ENCODE measurements at places on chromosomes 2 and 18.

- no peak for DNase-seq
Measured at GRCh38 chr2:235716875-235717496, 223.1 kb downstream of the AGAP1 start.

DNA sequence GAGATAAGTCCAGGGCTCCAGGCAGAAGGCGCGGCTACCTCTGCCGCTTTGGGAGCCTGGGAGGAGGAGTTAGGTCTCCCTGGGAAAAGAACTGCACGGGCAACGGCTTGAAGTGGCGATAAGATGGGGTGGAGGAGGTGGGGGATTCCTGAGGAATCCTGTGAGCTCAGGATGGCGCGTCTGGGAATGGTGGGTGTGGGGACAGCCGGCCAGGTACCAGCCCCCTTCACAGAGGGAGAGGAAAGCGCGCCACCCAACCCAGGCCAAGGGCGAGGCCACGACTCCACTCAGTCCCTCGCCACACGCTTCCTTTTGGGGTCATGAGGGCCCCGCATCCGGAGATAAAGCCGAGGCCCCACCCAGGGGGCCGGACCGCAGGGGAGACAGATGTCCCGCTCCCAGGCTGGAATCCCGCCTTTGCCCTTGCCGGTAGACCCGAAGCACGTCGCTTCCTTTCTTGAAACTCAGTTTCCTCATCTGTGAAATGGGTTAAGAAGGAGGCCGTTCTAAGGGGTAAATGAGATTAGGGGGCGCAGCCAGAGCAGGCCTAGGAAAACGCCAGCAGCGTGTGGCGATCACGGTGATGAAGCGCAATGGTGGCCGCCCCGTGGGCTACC lies 1.7 kb upstream of the CTDSP1 start:
- DNase-seq = peak; percentile 67

DNA sequence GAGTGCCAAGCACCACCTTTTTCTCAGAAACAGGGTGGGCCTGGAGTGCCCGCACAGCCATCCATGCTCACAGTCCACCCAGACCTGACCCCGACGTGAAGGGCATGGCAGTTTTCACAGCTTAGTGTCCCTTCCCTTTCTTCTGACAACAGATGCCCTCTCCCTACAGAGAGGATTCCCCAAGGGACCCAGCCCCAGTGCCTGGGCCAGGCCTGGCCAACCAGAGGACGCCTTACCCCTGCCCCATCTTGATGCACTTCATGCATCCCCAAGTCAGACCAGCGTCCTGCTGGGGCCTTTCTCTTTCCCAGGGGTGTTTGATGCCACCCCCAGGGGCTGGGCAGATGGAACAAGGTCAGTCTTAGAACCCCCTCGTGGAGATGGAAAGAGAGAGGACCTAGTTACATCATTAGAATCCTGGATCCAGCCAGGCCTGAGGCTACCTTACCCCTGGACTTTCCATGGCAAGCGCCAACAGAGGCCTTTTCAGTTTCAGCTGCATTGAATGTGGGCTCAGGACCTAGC lies 3.8 kb downstream of the ANKMY1 start:
- DNase-seq = no peak

DNA sequence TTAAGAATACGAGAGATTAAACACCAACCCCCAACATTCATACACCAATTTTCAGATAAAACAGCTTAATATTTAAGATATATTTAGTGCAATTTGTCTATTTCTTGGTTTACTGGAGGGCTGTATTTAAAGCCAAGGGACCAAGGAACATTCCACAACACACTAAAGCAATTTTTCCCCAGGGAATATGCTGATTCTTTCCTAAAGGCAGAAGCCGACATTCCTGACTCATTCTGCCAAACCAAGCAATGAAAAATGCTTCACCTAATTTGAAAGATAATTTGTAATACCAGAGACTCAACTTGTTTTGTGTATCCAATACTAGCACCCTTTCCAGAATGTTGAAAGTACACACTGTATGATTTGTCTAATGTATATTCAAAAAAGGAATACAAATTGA lies 1267.6 kb upstream of the PIK3C3 start:
- no peak for DNase-seq

DNA sequence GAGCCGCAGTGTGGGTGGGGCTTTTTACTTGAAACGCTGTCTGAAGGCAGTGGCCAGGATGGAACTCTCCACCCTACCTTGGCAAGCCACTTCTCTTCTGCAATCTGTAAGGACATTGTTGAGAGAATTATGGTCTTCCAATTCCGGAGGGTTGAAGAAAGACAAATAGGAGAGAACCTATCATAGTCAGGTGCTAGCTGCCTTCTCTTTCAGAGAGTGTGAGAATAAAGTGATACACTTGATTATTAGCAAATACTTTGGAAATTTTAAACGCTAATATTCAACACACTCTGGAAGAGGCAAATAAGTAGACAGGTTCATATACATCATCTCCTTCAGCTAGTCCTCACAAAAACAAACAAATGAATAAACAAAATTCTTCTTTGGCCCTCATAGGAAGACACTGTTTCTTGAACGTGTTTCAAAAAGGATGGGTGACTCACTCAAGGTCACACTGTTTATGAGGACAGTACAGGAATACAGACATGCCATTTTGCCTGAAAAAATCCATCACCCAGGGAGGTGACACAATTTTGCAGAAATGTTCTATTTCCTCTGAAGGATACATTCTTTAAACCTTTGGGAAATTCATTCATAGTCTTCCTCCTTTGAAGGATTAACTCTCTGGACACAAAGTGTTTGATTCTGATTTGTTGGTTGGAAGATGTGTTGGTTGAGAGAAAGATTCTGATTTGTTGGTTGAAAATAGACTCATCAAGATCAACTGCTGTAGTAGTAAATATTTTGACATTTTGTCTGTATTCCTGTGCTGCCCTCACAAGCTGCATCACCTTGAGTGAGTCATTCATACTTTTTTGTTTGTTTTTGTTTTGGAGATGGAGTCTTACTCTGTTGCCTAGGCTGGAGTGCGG lies 2.2 kb upstream of the IL1RN start:
- no peak for DNase-seq

DNA sequence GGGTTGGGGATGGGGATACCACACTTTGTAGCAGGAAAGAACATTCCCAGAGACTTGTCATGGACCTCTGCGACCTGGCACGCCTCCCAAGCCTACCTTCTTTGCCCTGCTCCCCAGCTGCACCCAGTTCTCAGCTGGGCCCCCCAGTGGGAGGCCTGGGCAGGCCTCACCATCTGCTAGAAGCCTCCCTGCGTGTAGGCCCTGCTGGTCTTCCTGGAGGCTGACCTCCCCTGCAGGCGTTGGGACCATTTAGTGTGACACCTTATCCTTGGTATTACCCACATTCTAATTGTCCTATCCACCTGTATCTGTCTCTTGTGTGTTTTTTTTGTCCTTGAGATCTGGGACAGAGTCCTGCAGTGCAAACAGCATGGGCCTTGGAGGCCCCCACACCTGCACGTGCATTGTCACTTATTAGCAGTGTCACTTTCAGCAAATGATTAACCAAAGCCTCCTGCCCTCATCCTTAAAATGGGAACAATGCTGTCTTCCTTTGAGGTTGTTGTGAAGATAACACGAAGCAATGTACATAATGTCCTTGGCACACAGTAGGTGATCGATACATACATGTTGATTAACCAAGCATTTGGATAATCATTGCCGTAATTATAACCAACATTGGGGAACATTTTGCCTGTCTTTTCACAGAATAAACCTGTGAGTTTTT lies 77.2 kb downstream of the LIPG start:
- DNase-seq = no peak

DNA sequence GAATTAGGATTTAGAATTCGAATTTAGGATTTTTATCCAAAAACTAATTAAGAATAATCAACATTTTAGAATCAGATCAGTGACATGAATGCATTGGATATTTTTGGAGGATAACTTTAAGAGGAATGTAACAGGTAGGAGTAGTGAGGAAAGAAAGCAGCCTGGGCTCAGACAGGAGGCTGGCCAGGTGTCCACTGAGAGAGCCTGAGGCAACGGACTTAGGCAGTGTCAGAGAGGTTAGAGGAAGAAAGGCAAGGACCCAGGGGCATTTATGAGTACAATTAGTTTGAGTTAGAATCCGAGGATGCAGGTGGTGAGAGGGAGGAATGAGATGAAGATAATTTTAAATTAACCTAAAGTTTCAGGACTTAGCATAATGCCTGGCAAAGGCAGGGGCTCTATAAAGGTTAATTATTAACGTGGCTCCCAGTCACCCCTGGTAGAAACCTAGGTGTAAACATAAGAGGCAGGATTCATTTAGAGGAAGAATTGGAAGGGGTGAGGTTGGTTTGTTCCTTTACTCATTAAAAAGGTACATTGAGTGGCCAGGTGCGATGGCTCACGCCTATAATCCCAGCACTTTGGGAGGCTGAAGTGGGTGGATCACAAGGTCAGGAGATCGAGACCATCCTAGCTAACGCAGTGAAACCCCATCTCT lies 507.1 kb downstream of the TMEM182 start:
- DNase-seq = no peak

- DNase-seq = no peak
Measured at GRCh38 chr2:213187833-213188532, 36.6 kb upstream of the IKZF2 start.

GRCh38 chr2:179857236-179857635 lies 4.2 kb downstream of the ZNF385B start:
- no peak for DNase-seq

DNA sequence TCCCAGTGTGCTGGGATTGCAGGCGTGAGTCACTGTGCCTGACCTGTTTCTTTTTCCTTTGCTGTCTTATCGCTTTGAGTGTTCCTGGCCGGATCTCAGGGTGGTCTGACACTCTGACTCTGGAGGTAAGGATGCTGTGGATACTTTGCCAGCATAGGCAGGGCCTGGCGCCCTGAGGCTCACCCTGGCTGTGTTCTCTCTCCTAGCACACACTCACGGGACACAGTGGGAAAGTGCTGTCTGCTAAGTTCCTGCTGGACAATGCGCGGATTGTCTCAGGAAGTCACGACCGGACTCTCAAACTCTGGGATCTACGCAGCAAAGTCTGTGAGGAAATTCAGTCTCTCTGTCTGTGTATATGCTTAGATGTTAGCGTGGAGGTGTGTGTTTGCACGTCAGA lies 18.0 kb upstream of the SAG start:
- DNase-seq = no peak

- no peak for DNase-seq
Measured at GRCh38 chr2:124048664-124049063, 23.6 kb downstream of the CNTNAP5 start.

GRCh38 chr2:159808032-159808425 lies 10.0 kb upstream of the CD302 start:
- no peak for DNase-seq

DNA sequence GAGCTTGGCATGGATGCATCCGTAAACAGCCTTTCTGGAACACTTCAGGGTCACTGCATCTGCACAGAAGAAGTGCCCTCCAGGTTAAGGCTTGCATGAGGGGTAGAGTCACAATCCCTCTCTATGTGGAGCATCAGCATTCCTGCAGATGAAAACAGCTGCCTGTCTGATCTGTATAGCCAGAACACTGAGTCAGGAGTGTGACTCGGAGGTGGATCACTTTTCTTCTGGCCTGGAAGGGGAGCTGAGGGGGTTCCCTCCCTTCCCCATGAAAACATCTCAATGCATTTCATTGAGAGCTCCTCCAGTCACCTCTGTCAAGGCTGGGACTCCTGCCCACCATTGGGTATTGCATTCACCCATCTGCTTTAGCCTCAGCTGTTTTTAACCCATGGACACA lies 72.5 kb upstream of the SERPINE2 start:
- DNase-seq = no peak

- DNase-seq = peak; percentile 28
Measured at GRCh38 chr2:60551240-60552077, 2.0 kb downstream of the BCL11A start.

DNA sequence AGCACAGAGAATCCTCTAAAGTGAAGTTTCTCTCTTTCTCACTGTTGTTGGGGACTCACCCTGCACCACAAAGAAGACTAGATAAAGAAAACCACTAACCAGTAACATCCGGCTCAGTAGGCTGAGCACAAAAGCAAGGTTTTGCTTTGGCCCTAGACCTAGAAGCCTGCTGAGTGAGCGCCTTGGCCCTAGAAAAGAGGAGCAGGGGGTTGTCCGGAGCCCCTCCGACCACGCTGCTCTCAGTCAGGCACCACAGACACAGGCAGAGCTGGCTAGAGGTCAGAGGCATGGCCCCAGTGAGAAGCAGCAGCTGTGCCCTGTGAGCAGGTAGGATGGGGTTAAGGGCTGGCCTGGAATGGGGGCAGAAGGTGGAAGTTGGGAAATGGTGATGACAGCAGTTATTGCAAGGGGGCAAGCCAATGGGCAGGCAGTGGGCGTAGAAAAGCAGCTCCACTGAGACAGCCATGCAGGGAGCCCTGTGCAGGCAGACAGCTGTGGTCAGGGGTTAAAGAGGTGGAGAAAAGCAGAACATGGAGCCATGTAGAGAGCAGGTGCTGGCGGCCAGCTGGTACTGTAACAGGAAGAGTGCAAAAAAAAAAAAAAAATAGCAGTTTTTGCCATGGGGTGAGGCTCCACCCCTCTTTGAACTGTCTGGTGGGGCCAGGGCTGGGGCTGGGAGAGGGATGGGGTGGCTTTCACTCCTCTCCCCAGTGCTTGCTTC lies 36.9 kb upstream of the SLC14A1 start:
- peak; percentile 48 for DNase-seq

DNA sequence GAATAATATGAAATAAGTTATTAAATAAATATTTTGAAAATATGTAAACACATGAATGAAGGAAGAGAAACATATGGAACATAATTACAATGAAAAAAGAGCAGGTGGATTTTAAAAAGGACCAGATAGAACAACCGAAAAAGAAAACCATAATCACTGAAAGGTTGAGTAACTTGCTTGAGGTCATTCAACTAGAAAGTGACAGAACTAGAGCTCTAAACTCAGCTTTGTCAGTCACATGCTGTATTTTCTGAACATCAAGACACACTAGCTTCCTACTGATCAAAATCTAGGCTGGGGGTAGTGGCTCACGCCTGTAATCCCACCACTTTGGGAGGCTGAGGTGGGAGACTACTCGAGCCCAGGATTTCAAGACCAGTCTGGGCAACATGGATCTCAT lies 30.0 kb upstream of the ITGAV start:
- DNase-seq = no peak

DNA sequence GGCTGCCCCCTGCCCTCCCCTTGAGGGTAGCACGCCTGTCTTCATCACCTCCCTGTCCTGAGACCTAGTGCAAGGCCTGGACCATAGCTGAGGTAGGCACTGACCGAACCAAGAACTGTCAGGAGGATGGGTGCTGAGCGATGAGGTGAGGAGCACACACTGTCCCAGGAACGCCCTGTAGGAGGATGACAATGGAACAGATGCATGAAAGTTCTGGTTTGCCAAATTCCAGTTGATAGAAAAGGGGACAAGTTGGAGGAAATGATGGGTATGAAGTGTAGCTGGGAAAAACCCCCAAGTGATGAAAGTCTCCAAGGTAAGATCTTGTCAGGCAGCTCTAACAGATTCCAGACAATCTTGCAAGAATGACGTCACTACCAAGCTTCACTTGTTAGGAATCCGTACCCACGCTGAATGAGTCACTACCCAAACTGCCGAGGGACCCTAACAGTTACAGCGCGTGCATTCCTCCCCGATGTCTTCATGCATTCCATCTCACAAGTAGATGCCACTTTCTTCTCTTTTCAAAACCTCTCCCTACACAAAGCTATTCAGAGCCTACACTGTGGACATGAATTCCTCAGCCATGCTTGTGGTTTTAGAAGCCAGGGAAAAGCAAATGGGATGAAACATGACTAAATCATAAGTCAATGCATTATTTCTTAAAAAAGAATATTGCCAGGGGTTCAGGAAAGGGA lies 27.6 kb downstream of the MRPL33 start:
- no peak for DNase-seq

- no peak for DNase-seq
Measured at GRCh38 chr2:128628206-128628605, 309.5 kb upstream of the HS6ST1 start.

All from stimulated activated CD4-positive, alpha-beta T cell treated with anti-CD3 and anti-CD28 coated beads, Interleukin-15, amount 100 ng/mL, for 24 hours (primary cell).